Cerebellar cortex (tissue), 1 donor: ENCODE measurements at places on chromosomes 6 and 20.

DNA sequence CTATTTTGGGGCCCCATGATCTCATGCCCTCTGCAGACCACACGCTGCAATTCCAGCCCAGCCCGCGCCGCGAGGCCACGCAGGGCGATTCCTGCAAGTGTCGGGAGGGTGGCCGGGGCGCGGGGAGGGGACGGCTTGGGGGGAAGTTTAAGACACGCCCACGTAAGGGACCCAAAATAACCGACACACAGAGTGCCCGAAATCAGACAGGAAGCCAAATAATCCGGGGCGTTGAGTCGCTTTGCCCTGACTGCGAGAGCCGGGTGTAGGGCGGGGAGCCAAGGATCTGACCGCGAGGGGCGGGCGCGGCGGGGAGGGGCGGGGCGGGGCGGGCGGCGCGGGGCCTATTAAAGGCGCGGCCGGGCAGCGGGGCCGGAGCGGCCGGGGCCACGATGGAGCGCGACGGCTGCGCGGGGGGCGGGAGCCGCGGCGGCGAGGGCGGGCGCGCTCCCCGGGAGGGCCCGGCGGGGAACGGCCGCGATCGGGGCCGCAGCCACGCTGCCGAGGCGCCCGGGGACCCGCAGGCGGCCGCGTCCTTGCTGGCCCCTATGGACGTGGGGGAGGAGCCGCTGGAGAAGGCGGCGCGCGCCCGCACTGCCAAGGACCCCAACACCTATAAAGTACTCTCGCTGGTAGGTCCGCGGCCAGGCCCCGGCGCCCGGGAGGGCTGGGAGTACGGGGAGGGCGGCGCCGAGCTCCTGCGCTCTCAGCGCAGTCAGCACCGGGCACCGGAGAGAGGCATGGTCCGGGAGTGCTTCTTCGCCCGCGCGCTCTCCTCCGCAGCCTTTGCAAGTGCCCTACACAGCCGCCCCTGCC lies at the start of gene ENPP1:
Gene ENPP1, plus strand, starts transcription at position 377 of the 816 bp plus-strand sequence. Its CDS starts 16 bp downstream, at position 393.
- DNase-seq: peak; percentile 69

DNA sequence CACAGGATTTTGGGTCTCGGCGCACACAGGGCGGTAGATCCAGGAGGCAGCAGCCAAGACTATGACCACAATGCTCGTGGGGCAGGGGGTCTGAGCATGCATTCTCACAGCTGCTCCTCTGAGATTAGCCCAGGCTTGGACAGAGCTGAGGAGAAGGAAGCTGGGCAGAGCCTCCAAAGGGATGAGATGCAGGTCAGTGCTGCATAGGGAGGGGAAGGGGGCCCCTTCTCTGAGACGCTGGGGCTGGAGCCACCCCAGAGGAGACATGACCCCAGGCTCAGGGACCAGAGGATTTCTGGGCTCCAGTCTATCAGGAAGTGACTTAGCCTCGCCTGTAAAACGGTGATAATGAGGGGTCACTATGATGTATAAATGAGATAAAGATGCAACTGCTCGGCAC lies 93.9 kb downstream of the BFSP1 start:
- no peak for DNase-seq

GRCh38 chr20:34715384-34715783 lies 11.2 kb downstream of the TP53INP2 start:
- no peak for DNase-seq

- DNase-seq: no peak
Observed at GRCh38 chr6:145070791-145071190, 664.5 kb downstream of the EPM2A start.

DNA sequence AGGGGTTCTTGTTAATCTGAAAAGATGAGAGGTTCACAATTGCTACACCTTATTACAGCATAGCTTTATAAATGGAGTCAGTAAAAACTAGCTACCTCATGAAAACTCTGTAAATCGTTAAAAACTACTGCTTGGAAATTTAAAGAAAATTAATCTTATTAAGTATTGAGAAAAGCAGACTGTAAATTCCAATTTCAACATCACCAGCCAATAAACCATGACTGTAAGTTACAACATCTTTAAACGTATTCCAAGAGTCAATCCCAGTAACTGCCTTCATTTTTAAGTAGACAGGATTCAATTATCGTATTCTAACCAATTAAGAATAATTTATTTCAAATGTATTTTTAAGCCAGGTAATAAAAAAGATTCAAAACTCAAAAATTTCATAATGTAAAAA lies 70.3 kb downstream of the ATG5 start:
- no peak for DNase-seq

- DNase-seq: no peak
Observed at GRCh38 chr20:61516346-61517208, 264.5 kb downstream of the CDH4 start.

- no peak for DNase-seq
Observed at GRCh38 chr6:74550821-74551220, 655.0 kb downstream of the COL12A1 start.

DNA sequence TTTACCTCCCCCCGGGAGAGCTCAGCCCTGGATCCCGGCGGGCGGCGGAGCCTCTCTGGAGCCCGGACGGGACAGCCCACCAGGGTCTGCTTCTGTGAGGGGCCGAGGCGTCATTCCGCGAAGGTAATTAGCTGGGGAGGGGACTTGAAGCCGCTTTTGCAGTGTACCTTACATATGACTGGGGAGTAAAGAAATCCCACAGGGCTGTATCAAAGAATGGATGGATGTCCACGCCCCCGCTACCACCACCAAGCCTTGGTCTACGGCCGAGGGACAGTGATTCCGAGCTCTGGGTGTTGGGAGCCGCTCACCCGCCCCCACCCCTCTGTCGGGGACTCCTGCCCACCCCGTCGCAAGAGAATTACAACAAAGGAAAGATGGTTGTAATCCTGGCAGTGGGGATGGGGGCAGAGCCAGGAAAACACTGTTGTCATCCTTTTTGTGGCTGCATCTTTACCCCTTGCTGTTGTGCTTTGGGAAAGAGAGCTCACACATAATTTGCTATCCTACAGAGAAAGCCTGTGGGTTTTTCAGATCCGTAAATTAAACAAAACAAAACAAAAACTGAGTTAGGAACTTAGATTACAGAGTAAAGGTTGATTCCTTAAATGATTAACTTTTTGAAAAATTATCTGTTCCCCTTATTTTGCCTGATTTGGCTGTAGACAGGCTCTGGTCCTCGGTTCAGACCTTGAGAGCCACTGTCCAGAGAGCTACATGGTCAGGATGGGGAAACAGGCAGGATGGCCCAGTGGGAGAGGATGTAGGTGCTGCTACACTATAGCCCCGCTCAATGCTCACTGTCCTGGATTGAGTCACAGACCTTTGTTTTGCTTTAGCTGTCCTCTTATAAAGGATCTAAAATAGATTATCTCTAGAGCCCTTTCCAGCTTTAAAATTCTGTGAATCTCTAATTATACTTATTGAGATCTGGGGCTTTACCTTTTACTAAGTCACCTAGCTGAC lies 997 bp upstream of the FBXO30 start:
- DNase-seq: peak; percentile 39

GRCh38 chr6:156169371-156169770 lies 607.8 kb upstream of the ARID1B start:
- DNase-seq: no peak

GRCh38 chr20:6613280-6613861 lies 154.1 kb upstream of the BMP2 start:
- no peak for DNase-seq

DNA sequence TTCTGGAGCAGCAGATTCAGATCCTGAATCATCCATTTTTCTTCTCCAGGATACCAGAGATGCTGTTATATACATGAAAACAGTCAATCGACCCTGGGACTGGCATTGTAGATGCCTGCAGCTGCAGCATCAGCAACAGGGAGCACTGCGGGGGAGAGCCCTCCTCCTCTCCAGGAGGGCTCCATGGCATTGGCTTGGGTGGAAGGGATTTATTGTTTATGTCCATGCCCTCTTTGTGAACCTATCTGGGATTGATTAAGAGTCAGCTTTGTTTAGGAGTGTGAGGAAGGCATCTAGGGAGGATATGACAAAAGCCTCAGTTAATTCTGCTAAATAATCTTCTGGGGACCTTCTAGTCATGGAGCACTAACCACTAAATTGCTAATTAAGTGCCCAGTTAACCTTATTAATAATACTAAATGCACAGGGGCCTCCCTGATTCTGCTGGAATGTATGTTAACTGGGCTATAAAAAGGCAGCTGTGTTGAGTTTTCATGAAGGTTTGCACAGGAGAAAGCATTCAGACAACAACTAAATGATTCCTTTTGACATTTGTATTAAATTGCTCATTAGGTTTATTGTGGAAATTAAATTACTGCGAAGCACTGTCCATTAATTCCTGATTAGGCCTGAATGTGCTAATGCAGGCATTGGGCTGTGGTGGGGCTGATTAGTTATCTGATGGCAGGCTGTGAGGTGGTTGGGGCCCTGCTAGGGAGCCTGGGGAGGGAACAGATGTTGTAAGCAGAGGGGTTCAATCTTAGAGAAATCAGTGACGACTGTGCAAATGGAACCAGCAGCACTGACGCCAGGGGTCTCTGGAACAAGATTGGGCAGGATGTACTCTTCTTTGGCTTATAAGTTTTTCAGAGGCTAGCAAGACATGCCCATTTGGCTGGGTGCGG lies 57.6 kb downstream of the IMPG1 start:
- no peak for DNase-seq

DNA sequence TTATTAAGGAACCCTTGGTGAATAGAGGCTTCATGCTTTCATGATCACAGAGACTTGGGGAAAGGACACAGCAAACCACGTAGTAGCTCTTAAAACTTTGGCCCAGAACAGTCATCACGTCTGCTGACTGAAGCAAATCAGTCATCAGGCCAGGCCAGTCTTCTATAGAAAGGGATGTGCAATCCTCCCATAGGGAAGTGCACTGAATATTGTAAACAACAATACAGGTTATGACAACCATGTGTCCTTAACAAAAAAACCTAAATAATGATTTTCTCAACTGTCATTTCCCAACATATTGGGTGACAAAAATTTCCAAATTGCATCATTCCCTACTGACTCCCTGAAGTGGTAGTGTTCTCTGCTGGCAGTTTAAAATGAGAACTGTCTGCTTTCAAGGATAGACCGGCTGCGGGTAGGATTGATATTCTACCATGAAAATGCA lies 388.2 kb upstream of the CITED2 start:
- DNase-seq: peak; percentile 45

DNA sequence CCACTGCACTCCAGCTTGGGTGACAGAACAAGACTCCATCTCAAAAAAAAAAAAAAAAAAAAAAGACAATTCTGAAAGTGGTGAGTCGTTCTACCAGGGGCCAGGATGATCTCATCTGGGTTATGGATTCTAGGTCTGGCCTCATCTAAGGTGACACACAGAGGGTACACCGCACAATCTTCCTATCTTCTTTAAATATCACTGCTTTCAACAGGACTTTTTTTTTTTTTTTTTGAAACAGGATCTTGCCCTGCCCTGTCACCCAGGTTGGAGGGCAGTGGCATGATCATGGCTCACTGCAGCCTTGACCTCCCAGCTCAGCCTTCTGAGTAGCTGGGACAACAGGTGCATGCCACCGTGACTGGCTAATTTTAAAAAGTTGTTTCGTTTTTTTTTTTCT lies 67.7 kb downstream of the SLC16A10 start:
- no peak for DNase-seq

DNA sequence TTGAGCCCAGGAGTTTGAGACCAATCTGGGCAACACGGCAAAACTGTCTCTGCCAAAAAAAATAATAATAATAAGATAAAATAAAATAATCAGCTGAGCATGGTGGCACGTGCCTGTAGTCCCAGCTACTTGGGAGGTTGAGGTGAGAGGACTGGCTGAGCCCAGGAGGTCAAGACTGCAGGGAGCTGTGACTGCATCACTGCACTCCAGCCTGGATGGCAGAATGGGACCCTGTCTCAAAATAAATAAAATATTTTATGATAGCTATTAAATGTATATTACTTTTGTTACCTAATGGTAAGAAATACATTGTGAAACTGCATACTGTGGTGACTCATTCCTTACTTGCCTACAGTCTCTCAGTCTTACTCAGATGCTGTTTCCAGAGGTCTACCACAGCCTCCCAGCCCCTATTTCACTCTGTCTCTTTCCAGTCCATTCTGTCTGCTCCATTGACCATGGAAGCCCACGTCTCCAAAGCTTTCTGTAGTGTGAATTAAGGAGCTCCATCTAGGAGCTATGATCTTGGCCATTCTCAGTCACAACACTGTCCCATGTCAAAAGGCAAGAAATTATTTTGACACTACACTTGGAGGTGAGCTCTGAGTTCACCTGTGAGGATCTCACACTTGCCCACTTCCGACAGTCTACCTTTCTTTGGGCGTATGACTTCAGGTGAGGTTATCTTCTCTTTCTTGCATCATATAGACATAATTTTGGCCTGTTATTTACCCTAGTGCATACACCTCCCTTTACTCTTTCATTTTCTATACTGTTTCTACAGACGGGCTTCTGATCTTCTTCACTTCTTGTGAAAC lies 22.4 kb upstream of the SNX9 start:
- no peak for DNase-seq

DNA sequence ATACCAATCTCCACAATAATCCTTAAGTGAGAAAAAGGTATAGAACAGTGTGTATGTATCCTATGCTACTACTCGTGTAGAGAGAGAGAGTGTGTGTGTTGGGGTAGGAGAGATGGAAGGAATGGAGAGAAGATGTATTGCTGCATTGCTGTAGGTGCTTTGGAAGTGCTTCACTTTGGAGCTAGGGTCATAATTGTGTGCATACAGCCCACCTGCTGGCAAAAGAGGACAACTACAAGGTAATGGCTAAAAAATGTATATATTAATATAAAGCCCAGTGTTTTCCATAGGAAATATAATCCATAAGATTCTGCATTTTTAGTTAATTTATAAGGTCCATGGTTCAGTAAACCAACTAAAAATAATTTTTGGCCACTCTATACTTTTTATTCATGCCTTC lies 36.1 kb downstream of the SERAC1 start:
- peak; percentile 10 for DNase-seq

DNA sequence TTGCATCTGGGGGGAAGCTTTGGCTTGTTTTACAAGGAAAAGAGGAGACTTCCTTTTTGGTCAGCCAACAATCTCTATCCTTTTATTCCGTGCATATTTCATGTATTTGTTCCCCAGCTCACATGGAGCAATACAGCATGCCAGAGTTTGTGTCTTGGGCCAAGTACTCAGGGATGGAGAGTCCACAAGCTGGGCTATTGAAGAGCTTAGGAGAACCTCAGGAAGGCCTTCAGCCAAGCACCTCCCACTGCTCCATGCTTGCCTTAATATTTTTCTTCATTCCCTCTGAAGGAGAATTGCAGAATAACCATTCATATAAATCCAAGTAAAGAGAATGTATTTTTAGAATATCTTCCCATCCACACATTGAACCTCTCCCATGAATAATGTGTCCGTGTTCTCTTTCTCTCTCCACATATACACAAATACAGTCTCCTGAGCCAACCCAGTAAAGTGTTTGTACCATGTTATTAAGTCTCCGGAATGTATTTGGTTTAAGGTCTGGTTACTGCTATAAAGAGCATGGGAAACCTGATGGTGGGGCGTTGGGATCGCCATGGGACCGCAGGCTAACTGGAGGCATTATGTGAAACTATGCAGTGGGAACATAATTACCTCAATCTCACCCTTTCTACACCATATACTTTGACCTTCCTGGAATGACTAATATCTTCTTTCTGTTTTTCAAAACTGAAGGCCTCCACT lies 3.0 kb downstream of the LAMA4 start:
- DNase-seq: no peak

DNA sequence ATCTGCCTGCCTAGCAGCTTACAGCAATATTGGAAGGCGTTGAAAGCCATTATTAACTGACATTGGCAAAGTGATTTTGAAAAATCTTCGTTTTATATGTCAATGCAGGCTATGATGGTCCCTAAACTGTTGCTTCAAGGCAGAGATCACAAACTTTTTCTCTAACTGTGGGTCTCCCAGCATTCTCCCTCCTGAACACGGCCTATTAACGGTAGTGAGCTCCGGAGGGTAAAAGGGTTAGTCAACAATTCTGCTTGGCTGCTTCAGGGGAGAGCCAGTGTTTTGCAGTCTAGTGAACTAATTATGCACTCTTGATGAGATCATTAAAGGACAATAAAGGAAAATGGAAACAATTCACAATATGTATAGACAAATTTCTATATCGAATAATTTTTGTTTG lies 261.8 kb upstream of the QKI start:
- DNase-seq: no peak
